ENCODE measurements at places on chromosomes 5 and 9. TPM values are rescaled to one million over a fixed set of nuclear protein-coding genes. Genes with fewer than 3 reads are reported as not detected.

POC5 gene
- total RNA-seq: 35.0 TPM

TRIM36 gene
- 3.5 TPM for total RNA-seq

- DNase-seq: no peak
Observed at GRCh38 chr5:59666440-59667068, 227.0 kb downstream of the PDE4D start.

DNA sequence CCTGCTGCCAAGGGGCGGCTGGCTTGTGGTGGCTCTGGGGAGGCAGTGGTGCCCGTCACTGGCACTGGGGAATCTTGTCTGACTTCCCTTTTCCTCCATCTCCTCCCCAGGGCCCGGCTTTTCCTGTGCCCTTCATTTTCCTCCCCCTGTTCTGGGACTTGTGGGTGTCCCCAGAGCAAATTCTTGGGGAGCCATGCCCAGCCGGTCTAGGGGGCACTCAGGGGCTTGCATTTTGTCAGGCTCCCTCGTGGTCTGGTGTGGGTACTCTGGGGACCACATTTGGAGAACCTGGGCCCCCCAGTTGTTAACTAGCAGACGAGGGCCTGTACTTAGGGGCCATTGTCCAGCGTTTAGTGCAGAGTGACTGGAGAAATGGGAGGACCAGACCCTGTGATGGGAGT lies 105.2 kb upstream of the IER5L start:
- DNase-seq: no peak

- peak; percentile 2 for DNase-seq
Observed at GRCh38 chr5:175317872-175318271, 126.1 kb downstream of the DRD1 start.

GRCh38 chr5:136054142-136055019 lies 25.6 kb downstream of the TGFBI start:
- peak; percentile 87 for DNase-seq

CATSPER3 gene
- total RNA-seq: not detected

SVEP1 gene
- 17.2 TPM for total RNA-seq

DNA sequence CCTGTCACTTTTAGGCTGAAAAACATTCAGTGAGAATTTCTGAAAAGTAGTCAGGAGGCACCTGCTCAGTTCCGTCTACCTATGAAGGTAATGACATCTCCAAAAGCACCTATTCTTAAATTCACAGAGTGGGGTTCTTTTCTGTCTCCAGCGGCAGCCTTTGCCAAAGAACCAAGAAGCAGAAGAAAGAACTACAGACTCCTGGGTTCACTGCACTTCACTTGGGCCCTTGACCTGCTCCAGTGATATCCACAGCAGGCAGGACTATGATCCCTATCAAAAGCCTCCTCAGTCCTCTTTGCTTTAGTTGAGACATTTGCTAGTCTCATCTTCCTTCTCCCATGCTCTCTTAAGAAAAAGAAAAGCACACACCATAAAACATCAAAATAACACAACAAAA lies 19.7 kb upstream of the PLPP6 start:
- DNase-seq: no peak

DNA sequence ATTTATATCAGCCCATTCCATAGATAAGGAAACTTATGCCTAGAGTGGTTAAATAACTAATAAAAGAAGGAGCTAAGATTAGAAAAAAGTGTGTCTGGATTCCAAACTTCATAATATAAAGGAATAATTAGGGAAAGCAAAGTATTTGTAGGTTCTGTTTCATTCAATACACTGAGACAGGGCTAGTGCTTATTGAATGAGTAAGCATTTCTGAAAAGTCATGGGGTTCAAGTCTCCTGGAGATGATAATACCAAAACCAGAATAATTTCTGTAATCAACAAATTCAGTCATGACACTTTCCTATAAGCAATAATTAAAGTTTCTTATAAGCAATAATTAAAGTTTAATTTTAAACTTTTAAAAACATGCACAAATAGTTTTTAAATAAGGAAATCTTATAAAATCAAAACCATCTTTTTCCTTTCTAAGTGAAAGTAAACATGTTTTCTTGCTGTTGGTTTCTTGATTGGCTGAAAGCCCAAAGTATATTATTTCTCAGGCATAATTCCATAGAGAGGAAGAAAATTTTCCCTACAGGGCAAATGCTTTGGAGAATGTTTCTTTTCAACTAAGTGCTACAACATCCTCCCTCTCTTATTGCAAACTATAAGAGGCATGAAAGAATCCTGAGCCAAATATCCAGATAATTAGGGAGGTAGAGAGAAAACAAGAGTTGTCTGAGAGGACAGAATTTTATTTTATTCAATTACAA lies 510.2 kb downstream of the PRELID2 start:
- no peak for DNase-seq

DMGDH gene
- not detected for total RNA-seq

DNA sequence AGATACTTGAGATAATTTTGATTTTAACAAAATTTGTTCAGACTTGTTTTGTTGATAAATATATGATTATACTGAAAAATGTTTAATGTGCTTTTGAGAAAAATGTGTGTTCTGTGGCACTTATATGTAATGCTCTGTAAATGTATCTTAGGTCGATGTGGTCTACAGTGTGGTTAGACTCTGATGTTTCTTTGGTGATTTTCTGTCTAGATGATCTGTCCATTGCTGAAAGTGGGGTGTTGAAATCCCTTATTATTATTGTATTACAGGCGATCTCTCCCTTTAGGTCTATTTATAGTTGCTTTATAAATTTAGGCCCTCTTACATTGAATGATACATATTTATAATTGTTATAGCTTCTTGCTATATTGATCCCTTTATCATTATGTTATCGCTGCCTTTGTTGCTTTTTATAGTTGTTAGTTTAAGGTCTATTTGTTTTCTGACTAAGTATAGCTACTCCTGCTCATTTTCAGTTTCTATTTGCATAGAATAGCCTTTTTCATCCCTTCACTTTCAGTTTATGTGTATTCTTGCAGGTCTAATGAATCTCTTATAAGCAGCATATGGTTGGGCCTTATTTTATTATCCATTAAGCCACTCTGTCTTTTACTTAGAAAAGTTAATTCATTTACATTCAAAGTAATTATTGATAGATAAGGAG lies 124.3 kb downstream of the MRPS30 start:
- DNase-seq: no peak

GRCh38 chr5:150303070-150303615 lies 438 bp upstream of the ARSI start:
- no peak for DNase-seq

GRCh38 chr9:108704156-108704852 lies 151.5 kb downstream of the ACTL7B start:
- DNase-seq: peak; percentile 49

GRCh38 chr5:150946351-150946905 lies 41.6 kb upstream of the ZNF300 start:
- DNase-seq: peak; percentile 71

GRCh38 chr5:150510460-150511263 lies 2.7 kb downstream of the NDST1 start:
- DNase-seq: no peak

F2RL2 gene
- total RNA-seq: 24.2 TPM

CCL28 gene
- 8.8 TPM for total RNA-seq

WNT8A gene
- not detected for total RNA-seq

LMNB1 gene
- total RNA-seq: 97.9 TPM

GRM6 gene
- total RNA-seq: not detected

DNA sequence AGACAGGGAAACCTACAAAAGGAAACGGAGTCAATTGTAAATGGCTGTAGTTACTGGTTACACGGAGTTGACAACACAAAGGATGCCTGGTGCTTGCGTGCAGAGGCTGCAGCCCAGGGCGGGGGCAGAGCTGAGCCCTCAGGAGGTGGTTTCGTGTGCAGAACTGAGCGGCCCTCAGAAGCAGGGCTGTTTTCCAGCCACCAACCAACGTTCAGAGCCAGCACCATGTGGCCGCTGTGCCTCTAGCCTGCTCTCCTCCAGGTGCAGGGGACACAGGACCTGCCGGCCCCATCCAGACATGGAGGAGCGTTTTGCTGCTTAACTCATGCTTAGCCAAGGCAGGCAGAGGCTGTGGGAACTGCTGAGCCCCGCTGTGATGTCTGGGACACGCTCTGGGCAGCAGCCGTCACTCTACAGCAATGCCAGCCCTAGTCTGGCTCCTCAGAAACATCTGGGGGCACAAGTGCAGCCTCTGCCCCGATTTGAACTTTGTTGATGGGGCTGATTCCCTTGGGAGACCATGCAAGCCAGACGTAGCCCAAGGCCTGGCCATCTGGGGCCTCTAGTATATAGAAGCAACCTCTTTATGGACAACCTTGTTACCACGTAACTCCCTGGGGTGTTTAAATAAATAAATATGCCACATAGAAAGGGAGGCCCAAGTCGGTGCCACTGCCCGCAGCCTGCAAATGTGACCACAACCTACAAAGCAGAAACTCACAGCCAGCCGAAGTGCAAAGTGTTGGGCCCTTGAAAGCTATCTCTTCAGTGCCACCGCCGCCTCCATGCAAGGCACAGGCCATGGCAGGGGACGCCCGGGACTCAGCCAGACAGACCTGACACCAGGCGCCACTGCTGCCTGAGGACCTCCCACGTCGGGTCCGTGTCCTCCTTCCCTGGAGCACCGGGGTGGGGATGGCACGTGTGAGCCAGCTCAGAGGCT lies 42.1 kb downstream of the NKD2 start:
- no peak for DNase-seq

- DNase-seq: no peak
Observed at GRCh38 chr9:68710111-68710471, 5.1 kb downstream of the PIP5K1B start.

NME5 gene
- total RNA-seq: 0.29 TPM

DNA sequence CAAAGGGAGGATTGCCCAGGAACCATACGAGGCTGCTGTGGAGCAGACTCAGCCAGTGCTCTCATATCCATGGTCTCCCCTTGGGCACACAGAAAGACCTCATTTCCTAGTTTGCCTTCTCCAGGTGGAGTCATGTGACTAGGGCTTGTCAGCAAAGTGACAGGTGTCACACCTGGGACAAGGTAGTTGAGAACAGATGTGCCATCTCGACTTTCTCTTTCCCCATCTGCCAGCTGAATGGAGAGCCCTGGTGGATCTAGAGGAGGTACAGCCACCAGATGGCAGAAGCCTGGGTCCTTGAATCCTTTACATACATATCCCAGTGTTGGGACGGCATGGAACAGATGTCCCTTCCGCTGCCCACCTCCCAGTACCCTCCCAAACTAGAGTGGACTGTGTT lies 42.9 kb upstream of the ALDOB start:
- no peak for DNase-seq

DNA sequence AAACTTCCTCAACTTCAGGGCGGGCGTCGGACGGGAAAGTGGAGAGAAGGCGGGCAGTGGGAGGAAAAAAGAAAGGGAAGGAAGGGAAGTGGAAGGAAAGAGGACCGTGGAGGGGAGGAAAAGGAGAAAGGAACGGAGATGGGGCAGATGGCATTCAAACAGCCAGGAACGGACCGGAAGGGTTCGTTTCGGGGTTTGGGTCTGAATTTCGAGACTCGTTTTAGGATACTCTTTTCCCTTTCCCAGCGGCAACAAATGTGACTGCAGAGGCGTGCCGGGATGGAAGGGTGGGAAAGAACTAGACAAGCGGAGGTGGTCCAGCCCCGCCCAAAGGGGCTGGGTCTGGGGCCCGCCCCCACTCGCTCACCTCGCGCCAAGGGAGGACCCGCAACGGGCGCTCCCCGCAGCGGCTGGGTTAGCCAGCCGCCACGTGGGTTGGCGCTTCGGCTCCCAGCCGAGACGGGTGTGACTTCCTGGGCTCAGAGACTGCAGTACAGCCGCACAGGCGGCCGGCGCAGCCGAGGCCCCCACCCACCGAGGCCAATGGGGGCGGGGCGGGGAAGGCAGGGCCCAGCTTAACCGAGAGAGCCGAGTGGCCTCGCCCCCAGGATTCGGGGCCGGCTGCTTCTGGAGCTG lies 2.7 kb downstream of the VCAN start:
- DNase-seq: peak; percentile 93

DNA sequence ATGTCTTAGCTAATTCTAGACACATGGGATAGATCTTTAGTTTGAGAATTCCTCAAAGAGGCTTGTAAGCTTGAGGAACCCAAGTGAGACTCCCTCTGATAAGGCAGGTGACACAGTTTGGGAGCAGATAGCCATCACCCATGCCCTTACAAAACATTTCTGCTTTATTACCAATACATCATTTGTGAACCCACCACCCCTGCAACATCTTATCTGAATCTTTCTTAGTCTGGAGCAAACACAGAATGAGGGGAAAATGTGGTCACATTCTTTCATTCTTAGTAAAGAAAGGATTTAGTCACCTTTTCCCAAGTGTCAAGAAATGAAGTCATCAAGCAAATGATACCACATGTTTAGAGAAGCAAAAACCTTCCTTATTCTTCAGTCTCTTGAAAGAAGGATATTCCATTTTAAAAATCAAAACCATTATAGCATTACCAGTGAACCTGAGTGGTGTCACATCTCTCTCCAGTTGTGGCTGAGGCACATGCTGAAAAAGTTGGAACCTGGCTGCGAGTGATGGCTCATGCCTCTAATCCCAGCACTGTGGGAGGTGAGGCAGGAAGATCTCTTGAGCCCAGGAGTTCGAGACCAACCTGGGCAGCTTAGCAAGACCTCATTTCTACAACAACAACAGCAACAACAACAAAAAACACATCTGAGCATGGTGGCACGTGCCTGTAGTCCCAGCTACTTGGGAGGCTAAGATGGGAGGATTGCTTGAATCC lies 65.9 kb downstream of the PRKACG start:
- DNase-seq: no peak

DNA sequence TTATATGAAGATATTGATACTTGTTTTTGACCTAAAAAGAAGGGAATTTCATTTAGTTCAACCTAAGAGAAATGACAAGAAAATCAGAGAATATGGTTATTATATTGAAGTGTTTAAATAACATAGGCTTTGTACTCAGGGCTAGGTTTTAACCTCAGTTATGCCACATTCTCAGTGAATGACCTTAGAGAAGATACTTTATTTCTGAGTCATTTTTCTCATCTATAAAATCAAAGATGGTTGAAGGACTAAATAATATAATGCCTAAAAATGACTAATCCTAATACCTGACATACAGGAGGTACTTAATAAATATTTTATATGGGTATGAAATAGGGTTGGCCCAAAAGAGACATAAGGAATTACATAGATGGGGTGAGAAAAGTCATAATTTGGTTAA lies 32.3 kb downstream of the DIMT1 start:
- no peak for DNase-seq

LRSAM1 gene
- total RNA-seq: 7.1 TPM

ORM2 gene
- total RNA-seq: not detected

IL31RA gene
- total RNA-seq: 0.68 TPM

DNA sequence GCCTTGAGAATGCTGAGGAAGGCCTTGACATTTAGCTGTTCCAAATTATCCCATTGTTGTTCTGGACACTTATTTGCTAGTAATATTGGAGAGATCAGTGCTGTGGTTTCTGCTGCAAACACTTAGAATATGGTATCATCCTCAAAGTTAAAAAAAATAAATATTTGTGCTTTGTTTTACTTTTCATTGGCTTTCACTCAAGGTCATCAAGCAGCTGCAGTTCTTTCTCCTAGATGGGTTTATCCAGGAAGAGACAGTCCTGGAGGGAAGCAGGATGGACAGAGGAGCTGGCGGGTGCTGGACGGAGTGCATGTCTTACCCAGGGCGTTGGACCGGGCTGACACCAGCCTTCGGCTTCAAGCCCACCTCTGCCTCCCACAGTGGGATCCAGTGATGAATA lies 193.6 kb downstream of the MTRR start:
- DNase-seq: no peak

GRCh38 chr9:136249877-136250559 lies 4.4 kb upstream of the QSOX2 start:
- no peak for DNase-seq
